HepG2 (cell line): ENCODE measurements at places on chromosomes 3 and 15.
A peak's percentile ranks its signal among the peaks of the same experiment; 100 is the strongest.

GRCh38 chr3:175238801-175239200 is 379.7 kb downstream of the NAALADL2 start:
- no peak for DNase-seq

GRCh38 chr15:25937796-25938195 is 74.7 kb upstream of the ATP10A start:
- DNase-seq, result no peak

- peak; percentile 18 for DNase-seq
These were observed 42.2 kb downstream of the B3GNT5 start for GRCh38 chr3:183295211-183295610.

DNA sequence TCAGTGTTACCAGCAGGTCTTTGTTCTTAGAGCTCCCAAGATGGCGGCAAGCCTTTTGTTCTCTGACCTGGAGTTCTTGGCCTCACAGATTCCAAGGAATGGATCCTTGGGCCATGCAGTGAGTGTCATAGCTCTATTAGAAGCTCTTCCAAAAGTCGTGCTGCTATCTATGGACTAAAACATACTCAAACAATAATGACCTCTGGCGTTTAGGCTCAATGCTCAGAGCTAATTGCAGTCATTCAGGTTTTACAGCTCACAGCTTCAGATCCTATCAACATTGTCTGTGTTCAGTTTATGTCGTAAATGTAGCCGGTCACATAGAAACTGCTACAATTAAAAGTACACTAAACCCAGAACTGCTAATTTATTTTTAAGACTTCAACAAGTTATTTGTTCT is 22.2 kb downstream of the CCRL2 start:
- no peak for DNase-seq

DNA sequence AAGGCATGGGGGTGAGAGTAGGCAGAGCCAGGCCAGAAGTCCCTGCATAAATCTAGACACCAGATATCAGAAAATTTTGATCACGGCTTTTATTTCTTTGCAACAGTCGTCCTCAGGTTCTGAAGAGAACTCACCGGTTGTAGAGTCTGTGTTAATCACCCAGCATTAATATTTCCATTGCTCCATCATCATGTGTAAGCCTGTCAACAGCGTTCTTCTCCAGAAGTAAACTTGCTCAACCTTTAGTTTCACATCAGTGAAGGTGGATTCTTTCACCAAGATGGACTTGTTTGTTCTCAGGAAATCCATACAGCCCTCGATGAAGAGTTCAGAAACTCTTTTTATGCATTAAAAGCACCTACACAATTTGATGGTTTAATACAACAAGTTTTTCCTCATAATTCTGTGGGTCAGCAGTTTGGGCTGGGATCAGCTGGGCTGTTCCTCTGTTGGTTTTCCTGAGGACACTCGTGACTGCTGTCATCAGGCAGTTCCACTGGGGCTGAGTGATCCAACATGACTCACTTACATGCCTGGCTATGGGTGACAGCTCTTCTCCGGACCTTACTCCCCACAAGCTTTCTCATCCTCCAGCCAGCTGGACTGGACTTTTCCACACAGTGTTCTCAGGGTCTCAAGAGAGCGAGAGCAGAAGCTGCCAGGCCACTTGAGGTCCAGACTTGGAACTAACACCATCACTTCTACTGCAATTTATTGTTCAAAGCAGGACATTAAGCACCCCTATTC is 303.4 kb downstream of the ZNF621 start:
- no peak for DNase-seq

GRCh38 chr15:86115145-86115801 is 35.6 kb downstream of the AGBL1 start:
- no peak for DNase-seq

GRCh38 chr3:112445839-112446238 is 53.4 kb downstream of the BTLA start:
- no peak for DNase-seq

GRCh38 chr15:74749832-74750231 is 1.2 kb downstream of the CYP1A2 start:
- DNase-seq, result no peak

DNA sequence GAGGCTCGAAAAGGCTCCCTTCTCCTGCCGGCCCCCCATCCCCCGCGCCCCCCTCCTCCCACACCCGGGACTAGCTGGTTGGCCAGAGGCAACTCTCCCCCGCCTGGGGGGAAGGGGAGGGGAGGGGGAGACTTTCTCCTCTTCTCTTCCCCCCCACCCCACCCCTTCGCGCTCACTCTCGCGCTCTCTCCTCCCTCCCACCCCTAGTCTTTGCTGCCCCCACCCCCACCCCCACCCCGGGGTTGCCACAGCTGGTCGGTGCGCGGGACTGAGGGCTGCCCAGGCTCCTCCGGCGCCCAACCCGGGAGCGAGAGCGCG is 710 bp downstream of the MECOM start:
- no peak for DNase-seq

DNA sequence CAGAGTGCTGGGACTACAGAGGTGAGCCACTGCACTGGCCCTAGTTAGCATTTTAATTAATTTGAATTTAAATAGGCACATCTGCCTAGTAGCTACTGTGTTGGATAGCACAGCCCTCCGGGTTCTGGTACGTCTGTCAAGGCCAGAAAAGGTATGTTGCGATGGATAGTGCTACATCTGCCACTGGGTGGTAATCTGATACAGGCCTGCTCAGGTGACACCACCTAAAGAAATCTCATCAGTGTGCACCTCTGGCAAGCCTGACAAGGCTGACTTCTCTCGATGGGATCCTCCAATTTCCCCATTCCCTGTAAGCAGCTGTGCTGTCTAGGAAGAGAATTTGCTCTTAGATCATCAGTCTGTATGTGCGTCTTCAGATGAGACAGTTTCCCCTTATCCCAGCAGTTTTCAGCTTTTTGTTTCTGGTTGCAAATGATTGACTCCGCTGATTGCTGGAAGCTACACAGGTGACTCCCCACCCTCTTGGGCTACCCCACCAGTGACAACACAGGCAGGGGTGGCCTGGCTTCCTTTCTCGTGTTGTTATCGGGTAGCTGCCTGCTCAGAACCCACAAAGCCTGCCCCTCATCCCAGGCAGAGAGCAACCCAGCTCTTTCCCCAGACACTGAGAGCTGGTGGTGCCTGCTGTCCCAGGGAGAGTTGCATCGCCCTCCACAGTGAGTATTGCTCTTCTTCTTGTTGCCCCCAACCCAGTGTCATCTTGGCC is at the start of gene CCR9:
CCR9 (plus strand) TSS at position 565 of the 727 bp plus-strand sequence. CDS start 8,391 bp downstream, outside the sequence.
- no peak for DNase-seq

DNA sequence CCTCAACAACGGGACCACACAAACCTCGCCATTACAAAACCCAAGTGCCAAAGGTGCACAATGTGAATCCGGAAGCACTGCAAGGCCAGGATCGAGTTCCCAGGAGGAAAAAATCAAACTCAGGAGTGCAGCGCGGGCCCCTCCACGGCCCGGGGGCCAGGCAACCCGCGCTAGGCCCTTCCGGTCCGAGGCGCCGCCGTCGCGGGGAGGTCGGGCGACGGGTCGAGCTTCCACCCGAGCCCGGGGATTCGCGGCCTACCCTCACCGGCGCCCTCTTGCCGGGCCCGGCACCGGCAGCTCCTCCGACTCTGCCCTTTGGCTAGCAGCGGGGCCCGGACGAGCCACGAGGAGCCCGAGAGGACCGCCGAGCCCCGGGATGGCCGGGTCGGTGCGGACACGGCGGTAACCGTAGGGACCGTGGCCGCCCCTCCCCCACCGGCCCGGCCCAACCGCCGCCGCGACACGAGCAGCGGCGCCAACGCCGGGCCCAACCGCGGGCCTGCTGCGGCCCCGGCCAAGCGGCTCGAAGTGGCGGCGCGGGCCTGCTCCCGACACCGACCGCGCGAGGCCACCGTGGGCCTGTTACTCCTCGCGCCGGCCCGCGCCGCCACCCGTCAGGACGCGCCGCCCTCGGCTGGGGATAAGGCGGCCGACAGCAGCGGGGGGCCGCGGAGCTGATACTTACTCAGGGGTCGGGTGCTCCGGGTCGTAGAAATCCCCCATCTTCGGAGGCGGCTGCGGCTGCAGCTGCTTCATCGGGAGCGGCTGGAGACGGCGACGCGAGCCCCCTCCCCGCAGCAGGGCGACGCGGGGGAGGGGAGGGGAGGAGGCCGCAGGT is 525 bp downstream of the SETD2 start:
- peak; percentile 71 for DNase-seq

GRCh38 chr3:19124752-19125151 is 23.6 kb upstream of the KCNH8 start:
- DNase-seq, result no peak

- no peak for DNase-seq
These were observed 34.2 kb downstream of the ATP2B2 start for GRCh38 chr3:10471054-10471688.

- no peak for DNase-seq
These were observed 40.0 kb upstream of the TJP1 start for GRCh38 chr15:29862271-29862670.

GRCh38 chr3:188279502-188280335 is 125.8 kb downstream of the LPP start:
- no peak for DNase-seq

- DNase-seq, result no peak
These were observed 366.0 kb downstream of the AGBL1 start for GRCh38 chr15:86445579-86446252.

GRCh38 chr15:100120111-100120510 is 221.7 kb downstream of the ADAMTS17 start:
- DNase-seq, result no peak

DNA sequence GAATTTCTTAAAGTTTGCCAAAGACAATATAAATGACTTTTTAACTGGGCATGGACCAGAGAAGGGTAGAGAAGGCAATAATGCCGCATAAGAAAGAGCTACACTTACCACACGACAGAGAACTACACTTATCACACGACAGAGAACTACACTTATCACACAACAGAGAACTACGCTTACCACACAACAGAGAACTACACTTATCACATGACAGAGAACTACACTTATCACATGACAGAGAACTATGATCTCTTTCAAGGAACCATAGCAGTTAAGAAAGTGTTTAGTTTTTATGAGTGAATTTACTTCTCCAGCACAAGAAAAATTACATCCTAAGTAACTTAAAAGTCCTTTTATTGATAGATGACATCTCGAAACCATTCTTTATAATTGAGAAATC is 32.0 kb downstream of the DCUN1D1 start:
- DNase-seq, result no peak

DNA sequence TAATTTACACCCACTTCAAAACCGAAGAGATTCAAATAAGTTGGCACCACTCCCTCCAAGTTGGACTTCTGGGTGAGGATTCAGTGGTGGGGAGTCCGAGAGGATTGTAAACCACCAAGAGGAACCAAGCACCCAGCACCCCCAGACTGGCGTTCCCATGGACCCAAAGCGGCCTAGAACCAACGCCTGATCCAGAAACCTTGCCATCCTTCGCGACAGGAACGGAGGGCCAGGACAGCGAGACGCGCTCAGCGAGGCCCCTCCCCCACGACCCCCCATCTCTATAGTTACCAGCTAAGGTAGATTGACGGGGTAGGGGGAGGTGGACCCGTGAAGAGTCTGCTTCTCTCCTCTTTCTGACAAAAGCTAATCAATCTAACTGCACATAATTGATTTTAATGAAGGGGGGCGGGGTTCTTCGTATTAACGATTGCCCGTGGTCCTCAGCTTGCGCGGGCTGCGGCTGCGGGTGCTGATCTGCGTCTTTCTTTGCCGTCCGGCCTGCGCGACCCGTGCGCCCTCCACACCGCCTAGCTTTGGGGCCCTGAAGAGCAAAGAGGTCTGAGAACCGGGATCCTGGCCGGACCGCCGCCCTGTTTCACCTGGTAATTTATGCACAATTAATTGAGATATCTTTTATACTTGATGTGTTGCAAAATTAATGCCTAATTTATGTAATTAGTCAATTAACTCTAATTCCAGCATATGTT is 10.9 kb upstream of the FOXB1 start:
- no peak for DNase-seq

DNA sequence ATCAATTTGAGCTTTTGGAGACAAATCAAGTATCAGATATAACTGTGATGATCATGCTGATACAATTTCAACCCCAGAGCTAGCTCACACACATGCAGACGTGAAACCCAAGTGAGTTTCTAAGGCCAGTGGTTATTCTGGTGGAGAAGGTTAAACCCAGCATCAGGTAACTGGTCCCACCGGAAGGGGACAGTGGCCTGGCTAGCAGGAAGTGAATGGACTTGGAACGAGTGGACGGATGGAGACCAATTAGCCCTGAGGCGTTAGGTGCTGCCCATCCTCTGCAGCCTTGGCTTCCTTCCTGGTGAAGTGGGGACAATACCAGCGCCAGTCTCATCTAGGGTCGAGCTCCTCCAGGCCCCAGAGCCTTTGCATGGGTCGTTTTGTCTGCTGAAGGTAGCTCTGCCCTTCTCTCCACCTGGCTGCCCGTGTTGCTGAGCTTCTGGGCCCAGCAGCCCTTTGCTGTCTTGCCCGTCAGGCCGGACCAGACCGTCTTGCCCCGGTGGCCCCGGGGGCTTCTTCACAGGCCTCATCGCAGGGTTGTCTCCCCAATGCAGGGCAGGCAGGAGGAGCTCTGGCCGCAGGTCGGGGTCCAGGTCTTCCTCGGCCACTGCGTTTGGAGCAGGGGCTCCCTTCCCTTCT is 915 bp upstream of the KCTD6 start:
- DNase-seq, result no peak

DNA sequence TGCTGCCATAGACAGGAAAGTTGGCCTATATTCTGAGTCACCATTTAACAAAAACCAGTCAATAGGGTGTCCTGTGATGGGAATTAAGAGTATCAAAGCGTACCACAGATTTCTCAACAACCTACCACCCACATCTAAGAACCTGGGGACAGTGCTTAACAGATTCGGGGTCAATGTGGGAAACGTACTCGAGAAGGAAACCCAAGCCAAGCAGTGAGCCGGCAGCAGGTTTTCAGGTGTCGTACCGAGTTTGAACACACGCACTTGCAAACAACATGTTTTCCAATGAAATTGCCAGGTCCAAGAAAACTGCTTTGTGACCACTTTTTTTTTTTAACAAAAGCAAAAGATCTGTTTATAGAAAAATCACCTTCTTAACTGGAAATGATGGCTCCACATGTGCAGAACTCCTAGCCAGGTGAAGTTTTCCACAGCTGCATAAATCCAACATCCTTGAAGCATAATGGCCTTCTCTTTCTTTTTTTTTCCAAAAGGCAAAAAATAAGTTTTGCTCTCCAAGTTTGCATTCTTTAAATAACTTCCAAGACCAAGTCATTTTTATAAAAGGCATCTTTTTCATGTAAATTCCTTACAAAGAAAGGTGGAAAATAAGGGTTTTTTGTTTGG is 45.7 kb downstream of the ADAMTS17 start:
- DNase-seq, result no peak

DNA sequence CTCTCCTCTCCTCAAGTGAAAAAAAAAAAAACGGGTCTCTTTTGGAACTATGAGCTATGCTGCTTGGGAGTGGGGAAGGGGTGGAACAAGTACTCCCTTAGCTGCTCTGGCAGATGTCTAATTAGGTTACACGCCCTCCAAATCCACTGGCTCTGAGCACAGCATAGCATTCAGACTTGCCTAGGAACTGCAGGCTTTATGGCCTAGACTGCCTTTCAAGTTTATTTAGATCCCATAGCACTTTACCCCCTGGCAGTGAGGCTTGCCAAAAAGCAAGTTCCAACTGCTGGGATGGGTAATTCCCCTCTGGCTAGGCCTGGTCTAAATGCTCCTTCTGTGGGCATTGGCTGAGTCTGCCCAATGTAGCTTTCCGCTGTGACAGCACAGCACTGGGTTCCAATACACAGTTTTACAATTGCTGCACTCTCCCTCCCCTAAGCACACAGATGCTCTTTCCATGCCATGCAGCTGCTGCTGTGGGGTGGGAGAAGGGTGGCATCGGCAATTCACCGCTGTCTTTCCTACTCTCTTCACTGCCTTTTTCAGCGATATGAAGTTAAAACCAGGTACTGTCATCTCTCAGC is 152.8 kb downstream of the KCNAB1 start:
- no peak for DNase-seq
